Activated naive CD8-positive, alpha-beta T cell treated with anti-CD3 and anti-CD28 coated beads, Interleukin-2, amount 10 ng/mL, durations not matched to agents 7 days and 5 days (primary cell): ENCODE measurements at places on chromosomes 1 and 21. TPM values are rescaled to one million over a fixed set of nuclear protein-coding genes. Genes with fewer than 3 reads are reported as not detected.

DNA sequence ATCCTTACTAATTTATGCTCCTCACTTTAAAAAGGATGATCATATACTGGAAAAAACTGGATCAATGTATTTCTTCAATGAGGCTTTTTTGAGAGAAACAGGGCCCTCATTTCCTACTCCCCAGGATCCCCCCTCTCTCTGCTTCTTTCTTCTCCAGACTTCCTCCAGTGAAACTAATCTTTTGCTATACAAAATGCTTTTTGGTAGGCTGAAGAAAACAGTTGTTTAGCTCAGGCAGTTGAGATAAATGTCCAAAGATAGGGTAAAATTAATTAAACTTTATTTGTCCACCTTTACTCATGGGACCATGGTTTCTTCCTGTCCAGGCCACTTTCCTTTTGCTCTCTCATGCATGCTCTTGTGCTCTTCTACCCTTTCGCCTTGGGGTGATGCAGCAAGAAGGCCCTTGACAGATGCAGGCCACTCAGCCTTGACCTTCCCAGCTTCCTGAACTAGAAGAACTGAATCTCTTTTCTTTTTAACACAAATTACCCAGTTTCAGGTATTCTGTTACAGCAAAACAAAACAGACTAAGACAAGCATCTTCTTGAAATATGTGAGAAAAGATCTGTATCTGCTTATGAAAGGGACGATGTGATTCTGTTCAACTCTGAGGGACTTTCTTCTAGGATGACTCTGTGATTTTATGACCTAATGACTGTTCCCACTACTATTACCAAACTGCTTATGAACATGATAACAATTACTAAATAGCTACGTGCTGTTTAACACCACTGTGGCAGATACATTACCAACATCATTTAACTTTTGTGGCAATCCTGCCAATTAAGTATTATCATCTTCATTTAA lies 63.7 kb downstream of the NVL start:
- no peak overlapping the region for H3K4me3 ChIP-seq
- no peak for DNase-seq
- no peaks in the 10 kb centered on the region for H3K27me3 ChIP-seq
- H3K4me1 ChIP-seq: peaks cover 28% of the 10 kb centered on the region
- H3K36me3 ChIP-seq: peaks cover 30% of the 10 kb centered on the region

- H3K4me1 ChIP-seq: peaks cover 18% of the 10 kb centered on the region
- peaks cover 27% of the 10 kb centered on the region for H3K36me3 ChIP-seq
- H3K27ac ChIP-seq: no peak overlapping the region
- no peak for DNase-seq
- no peaks in the 10 kb centered on the region for H3K27me3 ChIP-seq
- no peak overlapping the region for H3K4me3 ChIP-seq
Observed at GRCh38 chr1:8419172-8419571, 101.3 kb downstream of the SLC45A1 start.

DNA sequence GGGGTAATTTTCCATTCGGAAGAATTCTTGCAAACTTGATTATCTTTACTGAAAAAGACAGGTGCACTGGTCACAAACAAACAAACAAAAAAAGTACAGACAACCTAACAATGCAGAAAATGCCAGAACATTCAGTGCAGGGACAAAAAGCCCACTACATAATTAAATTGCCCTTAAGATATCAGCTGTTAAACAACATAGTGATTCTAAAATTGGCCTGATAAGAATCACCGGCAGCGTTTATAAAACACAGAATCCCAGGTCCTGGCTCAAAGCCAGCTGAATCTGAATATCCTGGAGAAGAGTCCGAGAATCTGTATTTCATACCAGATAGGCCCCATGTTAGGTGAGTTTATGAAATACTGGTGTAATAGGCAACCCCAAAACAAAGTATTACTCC lies 6.1 kb downstream of the PLPP3 start:
- DNase-seq: no peak
- H3K36me3 ChIP-seq: no peaks in the 10 kb centered on the region
- no peak overlapping the region for H3K4me3 ChIP-seq
- no peak overlapping the region for H3K27ac ChIP-seq
- H3K27me3 ChIP-seq: peaks cover 22% of the 10 kb centered on the region

DNA sequence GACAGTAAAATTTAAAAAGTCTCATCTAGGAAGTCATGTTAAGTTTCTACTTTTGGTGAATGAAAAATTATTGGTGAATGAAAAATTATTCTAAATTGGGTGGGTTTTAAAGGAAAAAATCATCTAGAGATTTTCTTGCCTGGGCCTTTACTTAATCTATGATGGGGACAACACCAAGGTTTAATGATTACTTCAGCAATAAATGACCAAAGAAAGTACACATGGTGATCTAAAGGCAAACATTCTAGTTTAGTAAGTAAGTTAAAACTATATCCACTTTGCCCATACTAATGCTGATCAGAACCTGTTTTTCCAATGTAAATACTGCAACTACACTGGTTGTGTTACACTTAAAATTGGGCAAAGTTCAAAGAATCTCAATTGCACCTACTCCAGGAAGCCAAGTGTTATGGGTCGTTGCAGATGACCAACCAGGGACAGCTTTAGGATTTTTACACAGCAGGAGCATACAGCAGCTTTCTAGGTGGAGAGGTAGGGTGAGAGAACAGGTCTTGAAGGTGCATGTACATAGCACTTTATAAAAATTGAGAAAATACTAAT lies 14.6 kb upstream of the RPL5 start:
- no peak overlapping the region for H3K4me3 ChIP-seq
- H3K4me1 ChIP-seq: no peaks in the 10 kb centered on the region
- DNase-seq: no peak
- H3K27ac ChIP-seq: no peak overlapping the region

- no peak for DNase-seq
- H3K4me3 ChIP-seq: no peak overlapping the region
Observed at GRCh38 chr1:112296908-112297307, 99.1 kb upstream of the CTTNBP2NL start.

DNA sequence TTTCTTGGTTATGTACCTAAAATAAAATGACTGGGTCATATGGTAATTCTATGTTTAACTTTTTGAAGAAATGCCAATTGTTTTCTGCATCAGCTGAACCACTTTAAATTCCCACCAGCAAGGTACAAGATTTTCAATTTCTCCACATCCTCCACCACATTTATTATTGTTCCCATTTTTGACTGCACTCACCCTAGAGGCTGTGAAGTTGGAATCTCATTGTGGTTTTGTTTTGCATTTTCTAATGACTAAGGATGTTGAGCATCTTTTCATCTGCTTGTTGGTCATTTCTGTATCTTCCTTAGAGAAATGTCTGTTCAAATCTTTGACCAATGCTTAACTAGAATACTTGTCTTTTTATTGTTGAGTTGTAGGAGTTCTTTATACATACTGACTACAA lies 72.5 kb downstream of the ASTN1 start:
- H3K4me3 ChIP-seq: no peak overlapping the region
- H3K36me3 ChIP-seq: no peaks in the 10 kb centered on the region
- H3K27me3 ChIP-seq: no peaks in the 10 kb centered on the region
- no peak for DNase-seq
- no peak overlapping the region for H3K27ac ChIP-seq

Gene UCHL5
- total RNA-seq: 48.7 TPM

Gene CYYR1
- not detected for total RNA-seq

Gene OLIG2
- not detected for total RNA-seq

Gene MTHFR
- 47.1 TPM for total RNA-seq

Gene ILDR2
- total RNA-seq: 4.3 TPM

Gene PTAFR
- 0.99 TPM for total RNA-seq
